ENCODE measurements at places on chromosomes 6 and 20.

DNA sequence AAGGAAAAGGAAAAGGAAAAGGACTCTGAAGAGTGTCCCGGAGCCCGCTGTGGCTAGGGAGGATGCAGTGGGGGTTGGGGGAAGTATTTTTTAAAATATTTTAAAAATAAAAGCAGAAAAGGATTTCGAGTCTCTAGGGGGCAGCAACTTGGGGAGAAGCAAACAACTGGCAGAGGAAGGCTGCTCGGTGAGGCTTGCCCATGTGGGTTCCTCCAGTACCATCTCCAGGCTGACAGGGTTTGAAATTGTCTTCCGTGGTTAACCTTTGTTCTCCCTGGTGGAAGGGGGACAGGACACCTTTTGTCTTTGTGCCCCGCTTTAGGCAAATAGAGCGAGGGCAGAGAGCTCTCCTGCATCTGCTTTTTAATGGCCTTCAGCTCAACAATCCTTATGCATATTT is 60.4 kb upstream of the SNX9 start:
- peak; percentile 47 for DNase-seq

DNA sequence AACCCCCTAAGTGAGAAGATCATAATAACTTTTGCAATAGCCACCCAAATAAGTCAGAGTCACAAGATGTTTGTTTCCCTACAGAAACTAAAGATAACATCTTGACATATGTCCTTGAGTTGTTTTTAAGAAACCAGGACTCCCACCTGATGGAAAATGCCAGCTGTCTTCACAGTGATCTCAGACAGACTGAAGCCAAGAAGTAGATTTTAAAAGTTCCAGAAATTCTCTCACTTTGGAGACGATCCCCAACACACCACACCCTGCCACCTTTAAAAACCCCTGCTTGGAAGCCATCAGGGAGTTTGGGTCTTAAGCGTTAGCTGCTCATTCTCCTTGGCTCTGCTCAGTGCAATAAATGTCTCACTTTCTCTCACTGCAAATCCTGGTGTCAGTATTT is 63.0 kb downstream of the GPR6 start:
- no peak for DNase-seq

GRCh38 chr6:113805173-113805790 is 51.9 kb upstream of the MARCKS start:
- DNase-seq, result no peak

- peak; percentile 35 for DNase-seq
These were observed 59.1 kb upstream of the PRDM1 start for GRCh38 chr6:106026748-106027715.

All from fibroblast of mammary gland (primary cell).